Tracheal epithelial cell (primary cell): ENCODE measurements at places on chromosomes 3 and 15. TPM values are rescaled to one million over a fixed set of nuclear protein-coding genes. Genes with fewer than 3 reads are reported as not detected.

Gene SETMAR
- 6.5 and 6.8 TPM in 2 replicates for total RNA-seq

Gene KLHL18
- total RNA-seq, result 17.9 and 27.2 TPM in 2 replicates

Gene WDR76
- 3.6 and 7.5 TPM in 2 replicates for total RNA-seq

Gene STRC
- total RNA-seq, result 0.43 and 0.72 TPM in 2 replicates

Gene GRIP2
- not detected in 2 replicates for total RNA-seq

Gene COL7A1
- total RNA-seq, result 124 and 273 TPM in 2 replicates

Gene SAMMSON
- not detected in 2 replicates for total RNA-seq

Gene IL16
- total RNA-seq, result under 0.01 TPM in 2 replicates

Gene GABRB3
- 0.48 and 2.6 TPM in 2 replicates for total RNA-seq

Gene LRRC49
- total RNA-seq, result 4.5 and 12.5 TPM in 2 replicates

Gene BTD
- total RNA-seq, result 14.7 and 16.4 TPM in 2 replicates

Gene ROBO1
- 25.4 and 32.3 TPM in 2 replicates for total RNA-seq

Gene SMAD6
- 0.64 and 0.96 TPM in 2 replicates for total RNA-seq

Gene RARB
- 0.85 and 0.96 TPM in 2 replicates for total RNA-seq

Gene GRK7
- total RNA-seq, result not detected in 2 replicates

Gene COL6A5
- total RNA-seq, result not detected in 2 replicates

Gene SLC51B
- not detected in 2 replicates for total RNA-seq

Gene SAMD7
- not detected in 2 replicates for total RNA-seq

Gene TTC21A
- 2.7 and 5.5 TPM in 2 replicates for total RNA-seq

Gene RETNLB
- not detected in 2 replicates for total RNA-seq

Gene ADPRH
- 1.1 and 1.7 TPM in 2 replicates for total RNA-seq

Gene FRMD5
- 1.7 and 1.9 TPM in 2 replicates for total RNA-seq

Gene CHRM5
- not detected in 2 replicates for total RNA-seq

Gene CMSS1
- total RNA-seq, result 13.5 and 17.3 TPM in 2 replicates

Gene GCNT3
- total RNA-seq, result 5.3 and 10.4 TPM in 2 replicates

Gene MAPKAPK3
- 58.6 and 68.4 TPM in 2 replicates for total RNA-seq

Gene FETUB
- total RNA-seq, result not detected in 2 replicates

Gene PLA2G4B
- 4.5 and 7.5 TPM in 2 replicates for total RNA-seq

Gene MORC1
- total RNA-seq, result not detected in 2 replicates

Gene HMCES
- total RNA-seq, result 27.5 and 55.9 TPM in 2 replicates

Gene MYH15
- total RNA-seq, result under 0.01 and 0.21 TPM in 2 replicates

Gene GATA2
- total RNA-seq, result under 0.01 TPM in 1 of 2 replicates, not detected in the other

Gene DPPA2
- total RNA-seq, result not detected in 2 replicates

Gene RLBP1
- 0.96 TPM in 1 of 2 replicates, not detected in the other for total RNA-seq

Gene SYNM
- total RNA-seq, result 0.21 and 0.24 TPM in 2 replicates

Gene RPP14
- total RNA-seq, result 13.7 and 17.3 TPM in 2 replicates

Gene SPCS1
- total RNA-seq, result 39.8 and 47.5 TPM in 2 replicates

Gene CX3CR1
- under 0.01 TPM in 1 of 2 replicates, not detected in the other for total RNA-seq

Gene NKTR
- total RNA-seq, result 22.7 and 25.8 TPM in 2 replicates

Gene CATSPER2
- 0.85 and 3.6 TPM in 2 replicates for total RNA-seq

Gene SUCNR1
- total RNA-seq, result not detected in 2 replicates

Gene IMPG2
- under 0.01 TPM in 2 replicates for total RNA-seq

Gene THSD4
- total RNA-seq, result 9.0 and 23.1 TPM in 2 replicates

Gene DNAJC13
- total RNA-seq, result 33.2 and 33.3 TPM in 2 replicates

Gene CYP8B1
- not detected in 2 replicates for total RNA-seq

Gene GOLGA8H
- not detected in 2 replicates for total RNA-seq

Gene ANKUB1
- 1.3 and 1.4 TPM in 2 replicates for total RNA-seq

Gene DAPK2
- total RNA-seq, result 1.3 and 1.7 TPM in 2 replicates

Gene GOLGA6L10
- 0.24 and 0.43 TPM in 2 replicates for total RNA-seq

Gene CLSTN2
- 0.43 and 1.9 TPM in 2 replicates for total RNA-seq

Gene GUCA1C
- not detected in 2 replicates for total RNA-seq
